ENCODE measurements at places on chromosomes 13 and 19. TPM values are rescaled to one million over a fixed set of nuclear protein-coding genes. Genes with fewer than 3 reads are reported as not detected.

TYROBP gene
- total RNA-seq: 460 TPM

PSG6 gene
- not detected for total RNA-seq

SELENOV gene
- total RNA-seq: not detected

RELB gene
- 12.2 TPM for total RNA-seq

NCCRP1 gene
- 0.86 TPM for total RNA-seq

IZUMO4 gene
- 7.4 TPM for total RNA-seq

DNA sequence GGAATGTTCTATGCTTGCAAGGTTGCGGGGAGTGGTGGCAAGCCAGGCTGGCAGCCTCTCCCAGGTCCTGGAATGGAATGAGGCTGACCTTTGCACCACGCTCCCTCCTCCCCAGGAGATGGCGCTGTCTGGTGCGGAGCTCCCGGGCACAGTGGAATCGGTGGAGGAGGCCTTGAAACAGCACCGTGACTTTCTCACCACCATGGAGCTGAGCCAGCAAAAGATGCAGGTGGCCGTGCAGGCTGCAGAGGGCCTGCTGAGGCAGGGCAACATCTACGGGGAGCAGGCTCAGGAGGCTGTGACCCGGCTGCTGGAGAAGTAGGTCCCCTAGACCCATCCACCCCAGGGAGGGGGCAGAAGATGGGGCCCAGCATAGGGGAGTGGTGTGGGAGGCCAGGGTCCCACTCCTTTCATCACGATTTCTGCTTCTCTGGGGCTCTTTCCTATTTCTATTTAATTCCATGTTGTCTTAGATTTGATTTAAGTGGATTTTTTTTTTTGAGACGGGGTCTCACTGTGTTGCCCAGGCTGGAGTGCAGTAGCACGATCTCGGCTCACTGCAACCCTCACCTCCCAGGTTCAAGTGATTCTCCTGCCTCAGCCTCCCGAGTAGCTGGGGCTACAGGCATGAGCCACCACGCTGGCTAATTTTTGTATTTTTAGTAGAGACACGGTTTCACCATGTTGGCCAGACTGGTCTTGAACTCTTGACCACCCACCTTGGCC lies 53.2 kb upstream of the SHKBP1 start:
- H3K27me3 ChIP-seq: peaks cover 21% of the 10 kb centered on the region
- peaks cover 9% of the 10 kb centered on the region for H3K4me1 ChIP-seq
- no peak overlapping the region for H3K27ac ChIP-seq
- no peak overlapping the region for H3K4me3 ChIP-seq

GRCh38 chr13:46010148-46010547 lies 42.4 kb downstream of the ZC3H13 start:
- peaks cover 74% of the 10 kb centered on the region for H3K36me3 ChIP-seq
- no peak for DNase-seq
- no peaks in the 10 kb centered on the region for H3K4me1 ChIP-seq

- no peaks in the 10 kb centered on the region for H3K36me3 ChIP-seq
- H3K27me3 ChIP-seq: no peaks in the 10 kb centered on the region
- H3K4me3 ChIP-seq: no peak overlapping the region
- no peaks in the 10 kb centered on the region for H3K4me1 ChIP-seq
These were observed 36.2 kb upstream of the RBM26 start for GRCh38 chr13:79442221-79442620.

- H3K36me3 ChIP-seq: peaks cover 44% of the 10 kb centered on the region
- peak overlapping the region; percentile 98 for H3K27ac ChIP-seq
- peaks cover 44% of the 10 kb centered on the region for H3K4me1 ChIP-seq
- H3K4me3 ChIP-seq: peak overlapping the region; percentile 79
These were observed 639 bp downstream of the LENG1 start for GRCh38 chr19:54158812-54159351.

DNA sequence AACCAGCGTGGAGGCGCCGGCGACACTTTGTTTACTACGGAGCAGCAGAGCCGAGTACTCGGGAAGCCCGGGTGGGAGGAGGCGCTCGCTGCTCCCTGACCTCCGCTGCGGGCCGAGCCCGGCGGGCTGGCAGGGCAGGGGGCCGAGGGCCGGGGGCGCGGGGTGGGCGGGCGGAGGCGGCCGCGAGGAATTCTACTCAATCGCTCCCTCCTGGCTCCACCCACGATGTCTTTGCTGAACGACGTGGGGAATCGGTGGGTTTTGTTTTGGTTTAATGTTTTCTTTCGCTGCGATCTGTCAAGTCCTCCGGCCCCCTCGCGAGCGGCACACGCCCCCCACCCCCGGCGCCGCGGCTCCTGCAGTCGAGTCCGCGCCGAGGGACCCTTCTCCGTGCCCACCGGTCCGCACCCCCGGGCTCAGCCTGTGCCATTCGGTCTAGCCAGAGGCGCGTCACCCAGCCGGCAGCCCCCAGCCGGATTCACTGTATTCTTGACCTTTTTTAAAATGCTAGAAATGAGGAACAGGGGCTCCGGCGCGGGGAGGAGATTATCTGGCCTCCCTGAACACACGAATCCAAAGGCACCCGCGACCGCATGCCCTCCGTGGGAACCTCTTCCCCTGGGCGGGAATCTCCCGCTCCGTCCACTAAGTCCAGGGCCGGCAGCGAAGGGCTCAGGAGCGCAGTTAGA lies 636 bp upstream of the FOXO1 start:
- H3K27ac ChIP-seq: peak overlapping the region; percentile 99
- no peaks in the 10 kb centered on the region for H3K36me3 ChIP-seq
- peaks cover 32% of the 10 kb centered on the region for H3K4me1 ChIP-seq
- DNase-seq: peak; percentile 87

GRCh38 chr13:27959976-27960361 lies 9.1 kb downstream of the CDX2 start:
- DNase-seq: no peak
- no peak overlapping the region for H3K27ac ChIP-seq
- peak overlapping the region; percentile 45 for H3K4me3 ChIP-seq
- peaks cover 98% of the 10 kb centered on the region for H3K27me3 ChIP-seq
- H3K4me1 ChIP-seq: peaks cover 19% of the 10 kb centered on the region
- no peaks in the 10 kb centered on the region for H3K36me3 ChIP-seq

DNA sequence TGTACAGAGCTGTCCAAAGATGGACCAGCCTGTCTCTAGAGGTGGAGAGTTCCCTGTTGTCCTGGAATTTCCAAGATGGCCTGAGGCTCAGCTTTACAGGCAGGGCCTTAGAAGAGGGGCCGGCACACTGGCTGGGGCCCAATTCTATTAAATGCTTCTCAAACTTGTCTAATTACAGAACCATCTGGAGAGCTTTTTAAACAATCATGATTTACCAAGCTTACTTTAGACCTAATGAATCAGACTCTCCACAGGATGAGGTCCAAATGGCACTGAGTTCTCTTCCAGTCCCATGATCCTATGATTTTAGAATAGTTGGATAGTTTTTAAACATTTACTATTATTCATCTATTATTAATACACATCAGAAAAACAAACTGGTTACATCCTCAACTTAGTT lies 123.5 kb downstream of the DNAJC3 start:
- no peaks in the 10 kb centered on the region for H3K27me3 ChIP-seq
- DNase-seq: no peak
- H3K36me3 ChIP-seq: no peaks in the 10 kb centered on the region
- no peaks in the 10 kb centered on the region for H3K4me1 ChIP-seq

DNA sequence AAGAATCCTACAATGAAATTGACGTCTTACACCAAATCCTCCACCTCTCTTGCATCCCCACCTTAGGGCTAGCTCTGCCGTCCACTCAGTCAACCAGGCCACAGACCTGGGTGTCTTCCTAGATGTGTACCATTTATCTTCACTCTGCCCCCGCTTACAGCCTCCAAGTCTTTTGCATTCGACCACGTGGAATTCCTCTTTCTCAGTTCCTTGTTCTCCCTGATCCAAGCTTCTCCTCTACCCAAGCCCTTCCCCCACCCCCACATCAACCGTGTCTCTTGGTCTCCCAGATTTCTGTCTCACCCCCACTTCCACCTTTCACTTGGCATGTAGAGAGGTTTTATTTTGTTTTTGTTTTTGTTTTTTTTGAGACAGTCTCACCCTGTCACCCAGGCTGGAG lies 1.2 kb upstream of the DMWD start:
- peaks cover 5% of the 10 kb centered on the region for H3K27me3 ChIP-seq
- no peak for DNase-seq
- H3K4me1 ChIP-seq: peaks cover 25% of the 10 kb centered on the region
- no peak overlapping the region for H3K27ac ChIP-seq
- no peak overlapping the region for H3K4me3 ChIP-seq

- H3K36me3 ChIP-seq: no peaks in the 10 kb centered on the region
- no peak for DNase-seq
- H3K27me3 ChIP-seq: peaks cover 47% of the 10 kb centered on the region
- no peak overlapping the region for H3K4me3 ChIP-seq
These were observed 1.2 kb upstream of the PLPP2 start for GRCh38 chr19:292281-292884.

GRCh38 chr13:112837371-112838037 lies 131.5 kb upstream of the MCF2L start:
- no peaks in the 10 kb centered on the region for H3K27me3 ChIP-seq
- peaks cover 87% of the 10 kb centered on the region for H3K36me3 ChIP-seq
- H3K4me3 ChIP-seq: no peak overlapping the region
- H3K4me1 ChIP-seq: no peaks in the 10 kb centered on the region

- H3K4me1 ChIP-seq: peaks cover 15% of the 10 kb centered on the region
- peaks cover 35% of the 10 kb centered on the region for H3K27me3 ChIP-seq
- H3K27ac ChIP-seq: no peak overlapping the region
- no peaks in the 10 kb centered on the region for H3K36me3 ChIP-seq
- H3K4me3 ChIP-seq: peak overlapping the region; percentile 56
These were observed 583 bp downstream of the FGF14 start for GRCh38 chr13:102401265-102401664.

GRCh38 chr13:37277435-37278144 lies 172.1 kb upstream of the CSNK1A1L start:
- H3K27ac ChIP-seq: no peak overlapping the region
- H3K27me3 ChIP-seq: no peaks in the 10 kb centered on the region
- DNase-seq: no peak
- no peaks in the 10 kb centered on the region for H3K4me1 ChIP-seq

GRCh38 chr13:113555141-113555540 lies 29.4 kb upstream of the TFDP1 start:
- DNase-seq: peak; percentile 9
- no peak overlapping the region for H3K4me3 ChIP-seq
- no peaks in the 10 kb centered on the region for H3K4me1 ChIP-seq
- no peak overlapping the region for H3K27ac ChIP-seq
- no peaks in the 10 kb centered on the region for H3K27me3 ChIP-seq

- H3K27me3 ChIP-seq: no peaks in the 10 kb centered on the region
- DNase-seq: no peak
- no peak overlapping the region for H3K27ac ChIP-seq
- no peak overlapping the region for H3K4me3 ChIP-seq
- H3K4me1 ChIP-seq: no peaks in the 10 kb centered on the region
These were observed 47.9 kb downstream of the ZNF99 start for GRCh38 chr19:22735911-22736645.

- H3K27ac ChIP-seq: no peak overlapping the region
- H3K27me3 ChIP-seq: no peaks in the 10 kb centered on the region
- H3K36me3 ChIP-seq: no peaks in the 10 kb centered on the region
- DNase-seq: no peak
These were observed 347.8 kb downstream of the MZT1 start for GRCh38 chr13:72379581-72379980.

- H3K36me3 ChIP-seq: no peaks in the 10 kb centered on the region
- H3K27ac ChIP-seq: no peak overlapping the region
- no peak for DNase-seq
- H3K4me1 ChIP-seq: peaks cover 43% of the 10 kb centered on the region
These were observed 13.5 kb downstream of the FPR3 start for GRCh38 chr19:51808333-51808986.

DNA sequence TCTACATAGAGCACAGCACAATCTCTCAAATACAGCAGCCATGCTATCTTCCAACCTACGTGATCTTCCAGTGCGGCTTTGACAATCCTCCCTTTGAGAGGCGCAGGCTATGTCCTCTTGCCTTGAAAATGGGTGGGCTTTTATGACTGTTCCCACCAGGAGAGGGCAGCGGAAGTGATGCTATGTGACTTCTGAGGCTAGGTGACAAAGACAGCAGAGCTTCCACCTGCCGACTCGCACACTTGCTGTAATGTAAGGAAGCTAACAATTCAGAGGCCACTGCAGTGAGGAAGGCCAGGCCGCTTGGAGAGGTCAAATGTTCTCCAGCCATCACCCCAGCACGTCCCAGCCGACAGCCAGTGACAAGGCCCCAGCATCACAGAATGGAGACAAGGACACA lies 65.8 kb downstream of the MRPL57 start:
- H3K36me3 ChIP-seq: no peaks in the 10 kb centered on the region
- no peaks in the 10 kb centered on the region for H3K4me1 ChIP-seq
- H3K4me3 ChIP-seq: no peak overlapping the region
- H3K27ac ChIP-seq: no peak overlapping the region

All from lower lobe of right lung (tissue), 2 donors.